Activated naive CD4-positive, alpha-beta T cell treated with anti-CD3 and anti-CD28 coated beads, Interleukin-2, amount 10 ng/mL, durations not matched to agents 7 days and 5 days (primary cell): ENCODE measurements at places on chromosomes 7 and 10.
A peak's percentile ranks its signal among the peaks of the same experiment; 100 is the strongest.

DNA sequence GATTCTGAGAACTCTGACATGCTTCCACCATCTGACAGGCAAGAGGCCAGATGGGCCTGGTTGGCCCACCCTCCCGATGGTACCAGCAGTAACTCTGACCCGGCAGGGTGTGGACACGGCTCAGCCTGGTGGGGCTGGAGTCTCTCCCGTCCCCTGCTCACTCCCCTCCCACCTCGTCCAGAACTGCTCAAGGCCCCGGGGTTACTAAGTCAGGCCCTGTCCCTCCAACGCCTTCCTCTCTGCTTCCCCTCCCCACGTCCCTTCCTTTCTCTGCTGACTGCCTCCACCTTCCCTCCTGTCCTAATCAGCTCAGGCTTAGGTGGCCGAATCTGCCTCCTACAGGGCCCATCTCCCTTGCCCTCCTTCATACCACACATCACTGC is 12.5 kb downstream of the CALML5 start:
- no peak for DNase-seq

GRCh38 chr7:30920584-30921539 is 9.2 kb downstream of the AQP1 start:
- peak; percentile 7 for DNase-seq

- no peak for DNase-seq
Observed at GRCh38 chr10:4758256-4758655, 67.8 kb upstream of the AKR1E2 start.

- no peak for DNase-seq
Observed at GRCh38 chr10:6162589-6163356, 40.0 kb upstream of the PFKFB3 start.

DNA sequence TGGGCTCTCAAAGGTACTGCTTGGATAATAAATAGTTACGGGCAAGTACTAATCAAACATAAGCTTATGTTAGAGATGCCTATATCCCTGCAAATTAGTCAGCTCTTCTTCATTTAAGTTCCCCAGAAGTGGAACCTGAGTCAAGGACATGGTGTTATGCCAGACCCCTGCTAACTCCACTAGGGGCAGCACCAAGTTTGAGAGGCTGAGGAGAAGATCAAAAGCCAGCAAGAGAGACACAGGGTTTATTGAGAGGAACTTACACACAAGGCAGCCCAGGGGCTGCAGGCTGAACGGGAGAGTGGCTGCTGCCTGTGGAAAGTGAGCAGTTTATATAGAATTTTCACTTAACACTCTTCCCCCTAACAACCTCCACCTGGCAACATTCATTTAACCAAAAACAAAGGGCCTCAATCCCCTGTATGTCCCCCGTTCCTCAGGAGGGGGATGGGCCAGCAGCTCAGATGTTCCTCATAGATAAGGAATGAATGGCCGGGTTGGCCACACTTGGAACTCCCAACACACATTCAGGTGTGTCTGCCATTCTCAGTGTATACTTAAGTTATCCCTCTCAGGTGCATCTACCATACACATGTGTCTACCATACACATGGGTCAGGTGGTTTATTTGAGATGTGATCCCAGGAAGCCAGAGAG is 62.6 kb upstream of the GHITM start:
- DNase-seq = no peak

- no peak for DNase-seq
Observed at GRCh38 chr7:34734771-34735170, 76.8 kb downstream of the NPSR1 start.

DNA sequence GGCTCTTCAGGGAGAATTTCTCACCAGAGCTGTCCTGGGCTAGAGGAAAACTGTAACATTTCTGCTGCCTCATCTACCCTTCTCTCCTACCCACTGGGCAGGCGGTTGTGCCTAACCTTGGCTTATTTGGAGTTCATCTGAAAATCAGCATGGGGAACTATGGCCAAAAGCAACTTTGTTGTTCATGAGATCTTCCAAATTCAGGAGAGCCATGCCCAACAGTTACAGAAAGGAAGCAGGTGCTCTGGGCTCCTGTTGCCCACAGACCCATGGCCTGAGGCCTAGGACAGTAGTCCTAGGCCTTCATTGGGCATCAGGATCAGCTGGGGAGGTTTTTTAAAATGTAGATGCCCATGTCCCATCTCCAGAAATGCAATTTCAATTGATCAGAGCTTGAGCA is 85.2 kb downstream of the GRID1 start:
- DNase-seq = no peak

DNA sequence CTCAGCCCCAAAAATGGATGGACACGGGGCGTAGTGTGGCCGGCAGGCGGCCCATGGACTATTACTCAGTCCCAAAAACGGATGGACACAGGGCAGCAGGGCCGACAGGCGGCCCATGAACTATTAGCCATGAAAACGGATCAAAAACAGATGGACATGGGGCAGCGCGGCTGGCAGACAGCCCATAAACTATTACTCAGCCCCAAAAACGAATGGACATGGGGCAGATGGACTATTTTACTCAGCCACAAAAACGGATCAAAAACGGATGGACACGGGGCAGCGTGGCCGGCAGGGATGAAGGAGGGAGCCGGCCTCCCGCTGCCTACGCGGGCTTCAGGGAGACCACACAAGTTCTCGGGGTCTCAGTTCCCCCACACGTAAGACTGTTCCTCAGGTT is 32.9 kb downstream of the GPER1 start:
- DNase-seq = no peak

DNA sequence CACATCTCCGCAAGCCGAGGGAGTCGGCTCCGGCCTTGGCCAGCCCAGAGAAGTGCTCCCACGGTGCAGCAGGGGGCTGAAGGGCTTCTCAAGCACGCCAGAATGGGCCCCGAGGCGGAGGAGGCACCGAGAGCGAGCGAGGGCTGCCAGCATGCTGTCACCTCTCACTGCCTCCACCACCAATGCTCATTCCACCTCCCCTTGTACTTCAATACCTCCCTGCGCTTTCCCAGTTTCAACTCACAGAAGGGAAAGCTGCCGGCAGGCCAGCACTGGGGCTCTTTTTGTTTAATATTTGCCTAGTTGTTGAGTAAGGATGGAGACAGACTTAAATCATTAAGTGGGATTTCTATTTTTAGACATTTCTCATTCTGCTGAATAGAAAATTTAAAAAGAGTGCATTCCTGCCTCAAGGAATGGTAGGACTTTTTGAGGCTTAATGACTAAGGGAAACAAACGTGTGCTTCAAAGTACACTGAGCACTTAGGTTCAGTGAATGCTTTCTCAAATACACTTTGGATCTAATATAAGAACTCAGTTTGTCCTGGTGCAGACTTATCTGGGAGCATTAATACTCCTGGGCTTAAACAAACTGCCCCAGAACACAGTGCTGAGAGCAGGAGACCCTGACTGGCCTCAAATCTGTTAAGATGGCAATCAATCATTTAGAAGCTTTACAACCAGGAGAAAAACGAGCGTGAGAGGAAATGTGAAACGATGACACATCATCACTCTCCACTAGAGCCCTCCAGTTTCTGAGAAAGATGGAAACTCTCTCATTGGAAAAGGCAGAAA is 131.2 kb downstream of the RALA start:
- no peak for DNase-seq

- no peak for DNase-seq
Observed at GRCh38 chr10:8416192-8416701, 361.8 kb downstream of the GATA3 start.

GRCh38 chr10:69848454-69848853 is 46.7 kb downstream of the COL13A1 start:
- DNase-seq = no peak

- no peak for DNase-seq
Observed at GRCh38 chr10:3861795-3862194, 76.8 kb upstream of the KLF6 start.

DNA sequence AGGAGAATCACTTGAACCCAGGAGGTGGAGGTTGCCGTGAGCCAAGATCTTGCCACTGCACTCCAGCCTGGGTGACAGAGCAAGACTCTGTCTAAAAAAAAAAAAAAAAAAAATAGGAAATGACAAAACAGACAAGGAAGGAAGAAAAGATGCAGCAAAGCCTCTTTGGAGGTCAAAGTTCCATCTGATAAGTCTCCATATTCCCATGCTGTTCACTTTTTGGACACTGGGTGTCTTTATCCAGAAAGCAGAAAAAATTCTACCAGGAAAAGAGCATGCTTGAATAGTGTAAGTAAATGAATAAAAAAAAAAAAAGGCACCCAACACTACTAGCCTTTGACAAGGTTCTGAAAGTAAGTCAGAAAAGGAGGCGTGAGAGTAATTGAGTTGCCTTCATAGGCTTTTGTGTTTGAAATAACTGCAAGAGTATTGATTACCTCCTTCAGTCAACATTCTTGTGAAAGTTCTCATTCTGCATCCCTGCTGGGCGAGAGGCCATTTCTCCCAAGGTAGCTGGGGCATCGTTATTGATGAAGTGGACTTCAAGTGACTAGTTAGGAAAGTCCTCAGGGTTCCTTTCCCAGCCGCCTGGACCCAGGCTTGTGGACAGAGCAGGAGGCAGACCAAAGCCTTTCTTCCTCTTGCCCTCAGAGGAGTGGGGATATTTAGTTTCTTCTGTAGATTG is 133.3 kb upstream of the KIF5B start:
- no peak for DNase-seq

DNA sequence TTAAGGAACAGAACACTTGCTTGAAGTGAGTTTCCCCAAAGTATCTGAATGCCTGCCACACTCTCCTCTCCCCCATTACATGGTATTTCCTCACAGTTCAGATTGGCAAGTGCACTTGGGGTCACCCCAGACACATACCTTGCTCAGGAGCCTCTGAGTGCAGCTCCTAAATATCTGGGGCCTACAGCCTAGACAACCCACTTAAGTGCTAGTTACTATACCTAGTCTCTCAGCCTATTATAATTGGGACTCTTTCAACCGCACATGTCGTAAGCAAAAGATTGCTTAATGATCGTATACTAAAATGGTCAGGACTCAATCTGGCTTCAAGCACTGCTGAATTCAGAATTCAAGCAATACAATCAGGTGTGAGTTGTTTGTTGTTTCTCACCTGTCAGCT is 19.9 kb downstream of the TMEM176B start:
- DNase-seq = no peak

GRCh38 chr7:22378199-22378980 is 21.4 kb upstream of the RAPGEF5 start:
- no peak for DNase-seq

DNA sequence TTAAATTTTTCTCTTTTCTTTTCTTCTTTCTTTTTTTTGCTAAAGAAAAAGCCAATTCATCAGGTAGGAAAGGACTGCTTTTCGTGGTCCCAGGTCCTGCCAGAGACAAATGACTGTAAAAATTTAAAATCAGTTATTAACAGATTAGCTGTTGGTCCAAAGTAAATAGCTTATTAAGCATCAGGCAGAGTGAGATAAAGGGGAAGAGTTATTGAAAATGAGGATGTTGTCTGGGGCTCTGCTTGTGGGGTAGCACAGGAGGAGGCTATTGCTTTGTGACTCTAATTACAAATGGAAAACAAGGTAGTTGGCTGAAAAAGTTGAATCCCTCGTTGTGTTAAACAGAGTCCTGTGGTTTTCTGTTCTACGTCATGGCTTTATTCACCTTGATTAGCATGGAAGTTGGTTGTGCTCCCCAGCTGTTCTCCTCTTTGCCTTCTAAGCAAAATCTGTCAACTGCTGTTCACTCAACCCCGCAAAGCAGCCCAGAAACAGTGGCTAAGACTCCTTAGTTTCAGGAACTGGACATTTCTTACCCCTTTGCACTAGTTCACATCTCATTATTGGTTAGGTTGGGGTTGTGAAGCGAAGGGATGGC is 128.9 kb downstream of the SNX10 start:
- DNase-seq = no peak

DNA sequence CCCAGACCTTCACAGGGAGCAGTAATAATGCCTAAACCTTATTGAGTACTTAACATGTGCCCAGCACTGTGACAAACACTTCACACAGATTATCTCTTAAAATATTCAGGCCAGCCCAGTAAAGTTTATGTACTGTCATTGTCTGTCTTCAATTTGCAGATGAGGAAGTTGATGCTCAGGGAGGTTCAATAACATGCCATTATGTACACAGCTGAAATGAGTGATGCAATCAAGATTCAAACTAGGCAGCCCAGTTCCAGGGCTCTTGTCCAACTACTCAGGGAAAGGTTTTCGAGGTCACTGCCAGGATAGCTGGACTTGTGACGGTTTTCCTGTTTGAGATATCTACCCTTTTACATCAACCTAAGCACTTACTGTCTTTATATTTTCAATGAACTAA is 56.1 kb downstream of the AUTS2 start:
- no peak for DNase-seq

DNA sequence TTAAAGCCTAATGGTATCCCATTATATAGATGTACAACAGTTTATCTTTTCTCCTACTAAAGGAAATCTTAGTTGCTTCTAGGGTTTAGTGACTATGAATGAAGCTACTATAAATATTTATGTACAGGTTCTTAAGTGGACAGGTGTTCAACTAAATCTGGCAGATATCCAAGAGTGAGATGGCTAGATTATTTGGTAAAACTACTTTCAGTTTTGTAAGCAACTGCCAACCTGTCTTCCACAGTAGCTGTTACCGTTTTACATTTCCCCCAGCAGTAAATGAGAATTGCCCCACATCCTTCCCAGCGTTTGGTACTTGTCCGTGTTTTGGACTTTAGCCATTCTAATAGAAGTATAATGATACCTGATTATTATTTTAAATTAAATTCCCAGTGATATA is 144.9 kb upstream of the MAGI2 start:
- DNase-seq = no peak

DNA sequence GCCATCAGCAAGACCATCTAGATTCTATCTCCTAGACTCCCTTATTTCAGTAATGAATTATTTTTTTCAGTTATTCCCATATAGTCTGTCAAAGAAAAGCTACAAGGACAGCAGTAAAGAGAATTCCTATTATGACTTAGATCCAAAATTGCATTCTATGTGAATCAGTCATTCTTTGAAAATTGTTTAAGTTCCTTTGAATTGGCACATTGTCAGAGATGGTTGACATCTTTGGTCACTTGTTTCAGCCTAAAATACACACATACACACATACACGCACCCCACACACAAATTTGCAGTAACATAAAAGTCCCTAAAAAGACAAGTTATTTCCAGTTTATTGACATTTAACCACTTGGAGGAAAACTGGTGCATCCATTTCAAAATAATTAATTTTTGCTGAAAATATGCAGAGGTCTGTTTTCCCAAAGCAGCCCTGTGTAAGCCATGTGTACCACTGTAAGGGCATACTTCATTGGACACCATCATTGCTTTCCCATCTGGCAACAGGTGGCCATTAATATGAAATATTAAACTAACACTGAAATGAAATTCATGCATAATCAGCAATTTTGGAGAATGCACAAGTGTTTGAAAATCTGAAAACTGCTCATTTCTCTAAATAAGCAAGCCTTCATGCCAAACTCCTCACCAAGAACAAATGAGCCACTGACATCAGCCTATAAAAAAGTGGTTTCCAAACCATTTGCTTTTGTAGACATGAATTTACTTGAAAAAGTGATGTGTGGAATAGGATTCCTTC is 121.7 kb upstream of the COL1A2 start:
- no peak for DNase-seq

- no peak for DNase-seq
Observed at GRCh38 chr7:110803602-110804143, 287.3 kb upstream of the LRRN3 start.
